ENCODE measurements at places on chromosomes 7 and 10.

DNA sequence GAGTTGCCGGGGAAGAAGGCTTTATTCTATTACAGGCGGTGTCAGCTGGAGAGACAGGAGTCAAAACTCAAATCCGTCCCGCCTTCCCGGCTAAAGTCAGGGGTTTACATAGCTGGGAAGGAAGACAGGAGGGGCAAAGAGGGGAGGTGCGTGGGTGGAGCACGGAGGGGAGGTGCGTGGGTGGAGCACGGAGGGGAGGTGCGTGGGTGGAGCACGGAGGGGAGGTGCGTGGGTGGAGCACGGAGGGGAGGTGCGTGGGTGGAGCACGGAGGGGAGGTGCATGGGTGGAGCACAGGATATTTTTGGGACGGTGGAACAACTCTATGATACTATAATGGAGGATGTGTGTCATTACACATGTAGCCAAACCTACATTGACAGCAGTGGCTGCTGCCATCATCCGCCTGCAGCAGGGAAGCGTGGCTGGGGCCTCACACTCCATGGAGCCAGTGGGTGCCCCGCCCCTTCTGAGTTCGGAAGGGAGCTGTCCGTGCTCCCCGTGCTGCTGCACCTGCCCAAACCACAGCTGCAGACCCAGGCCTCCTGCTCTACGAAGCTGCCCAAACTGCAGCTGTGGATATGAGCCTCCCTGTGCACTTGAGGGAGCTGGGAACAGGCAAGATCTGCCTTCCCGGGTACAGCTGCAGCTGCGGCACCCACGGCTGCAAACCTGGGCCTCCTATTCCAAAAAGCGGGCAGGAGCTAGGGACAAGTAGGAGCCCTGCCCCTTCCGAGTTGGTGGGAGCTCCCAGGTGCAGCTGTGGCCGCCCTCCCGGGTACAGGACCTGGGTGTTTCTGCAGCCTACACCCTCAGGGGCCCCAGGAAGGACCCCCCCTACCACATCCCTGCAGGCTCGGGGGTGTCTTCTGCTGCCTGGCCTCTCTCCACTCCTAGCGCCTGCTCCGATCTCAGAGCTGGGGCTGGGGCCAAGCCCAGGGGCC is 119.4 kb downstream of the DYNC2I1 start:
- peak; percentile 8 for DNase-seq

DNA sequence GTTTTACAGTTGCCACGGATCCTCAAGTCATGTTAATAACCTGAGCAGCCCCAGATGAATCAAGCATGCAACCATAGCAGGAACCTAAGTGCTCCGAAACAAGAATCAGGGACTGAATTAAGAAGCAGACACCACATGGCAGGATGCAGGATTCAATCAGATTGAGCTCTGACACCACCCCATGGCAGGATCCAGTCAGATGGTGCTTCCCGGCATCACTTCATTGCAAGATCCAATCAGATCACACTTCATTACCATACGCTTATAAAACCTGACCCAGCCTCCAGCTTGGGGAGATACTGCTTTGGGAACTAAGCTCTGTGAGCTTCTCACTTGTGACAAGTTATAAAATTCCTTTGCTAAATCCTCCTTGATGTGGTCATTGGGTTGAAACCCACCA is 55.3 kb downstream of the ABCB4 start:
- DNase-seq = no peak

DNA sequence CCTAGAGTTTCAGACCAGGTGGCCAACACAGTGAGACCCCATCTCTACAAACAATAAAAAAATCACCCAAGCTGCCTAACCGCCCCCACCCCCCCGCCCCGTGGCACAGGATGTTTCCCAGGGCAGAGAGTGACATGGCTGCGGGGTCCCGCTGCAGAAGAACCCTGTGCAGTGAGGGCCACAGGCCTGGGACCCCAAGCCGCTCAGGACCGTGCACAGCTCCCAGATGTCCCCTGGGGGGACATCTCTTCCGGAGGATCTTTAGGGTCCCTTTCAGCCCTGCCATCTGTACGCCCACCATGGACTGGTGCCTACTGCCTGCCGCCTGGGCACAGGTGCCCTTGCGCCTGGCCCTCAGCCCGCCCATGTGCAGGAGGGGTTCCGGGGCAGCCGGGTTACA is 373.6 kb downstream of the DNAJB6 start:
- no peak for DNase-seq

GRCh38 chr7:135853499-135853898 is 104.9 kb upstream of the FAM180A start:
- DNase-seq = peak; percentile 15

DNA sequence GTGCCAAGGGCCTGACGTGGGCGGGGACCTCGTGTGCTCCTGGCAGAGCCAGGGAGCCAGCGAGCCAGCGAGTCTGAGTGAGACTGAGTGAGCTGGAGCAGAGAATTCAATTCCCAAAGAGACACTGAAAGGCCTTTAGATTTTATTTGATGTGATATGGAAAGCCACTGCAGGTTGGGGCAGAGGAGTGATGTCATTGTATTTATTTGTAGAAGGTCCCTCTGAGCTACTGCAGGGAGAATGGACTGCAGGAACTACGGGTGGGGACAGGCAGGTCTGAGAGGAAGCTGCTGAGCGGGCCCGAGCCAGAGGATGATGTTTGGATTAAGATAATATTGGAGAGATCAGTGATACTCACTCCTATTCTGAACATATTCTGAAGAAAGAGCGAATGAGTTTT is 445.8 kb upstream of the ANKRD30A start:
- no peak for DNase-seq

DNA sequence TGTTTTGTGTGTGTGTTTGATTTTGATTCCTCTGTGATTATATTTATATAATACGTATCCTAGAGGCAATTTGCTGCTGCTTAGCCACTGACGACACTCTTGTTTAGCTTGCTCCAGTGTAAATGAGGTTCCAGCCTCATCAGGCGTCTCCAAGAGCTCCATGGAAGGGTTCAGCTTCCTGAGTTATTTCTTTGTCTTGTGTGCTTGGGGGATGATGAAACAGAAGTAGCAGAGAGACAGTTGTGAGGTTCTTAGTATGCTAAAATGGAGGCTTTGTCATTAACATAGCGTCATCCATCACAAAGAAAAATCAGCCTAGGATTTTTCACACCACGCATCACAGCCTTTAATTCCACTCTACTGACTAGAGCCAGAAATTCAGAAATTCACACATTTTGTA is 85.1 kb downstream of the KLF6 start:
- no peak for DNase-seq

- DNase-seq = no peak
These were observed 1081.6 kb downstream of the TYW1 start for GRCh38 chr7:68078157-68078710.

GRCh38 chr7:150928541-150928940 is 49.6 kb downstream of the KCNH2 start:
- DNase-seq = no peak

DNA sequence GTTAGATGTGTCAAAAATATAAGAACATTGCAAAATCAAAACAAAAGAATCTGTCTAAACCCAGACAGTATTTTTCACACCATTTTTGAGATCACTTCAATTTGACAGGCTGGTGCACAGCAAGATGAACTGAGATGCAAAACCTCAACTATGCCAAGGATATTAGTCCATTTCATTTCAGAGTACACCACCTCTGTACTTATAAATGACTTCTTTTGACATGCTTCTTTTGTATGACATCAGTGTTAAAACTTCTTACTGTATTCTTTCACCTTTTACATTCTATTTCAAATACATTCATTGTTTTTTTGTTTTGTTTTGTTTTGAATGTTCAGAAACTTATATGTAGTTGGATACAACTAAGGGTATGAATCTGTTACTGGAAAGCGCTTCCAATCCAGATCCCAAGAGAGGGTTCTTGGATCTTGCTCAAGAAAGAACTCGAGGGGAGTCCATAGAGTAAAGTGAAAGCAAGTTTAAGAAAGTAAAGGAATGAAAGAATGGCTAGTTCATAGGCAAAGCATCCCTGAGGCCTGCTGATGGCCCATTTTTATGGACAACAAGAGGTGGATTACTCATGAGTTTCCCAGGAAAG is 23.5 kb upstream of the GPR141 start:
- DNase-seq = no peak

DNA sequence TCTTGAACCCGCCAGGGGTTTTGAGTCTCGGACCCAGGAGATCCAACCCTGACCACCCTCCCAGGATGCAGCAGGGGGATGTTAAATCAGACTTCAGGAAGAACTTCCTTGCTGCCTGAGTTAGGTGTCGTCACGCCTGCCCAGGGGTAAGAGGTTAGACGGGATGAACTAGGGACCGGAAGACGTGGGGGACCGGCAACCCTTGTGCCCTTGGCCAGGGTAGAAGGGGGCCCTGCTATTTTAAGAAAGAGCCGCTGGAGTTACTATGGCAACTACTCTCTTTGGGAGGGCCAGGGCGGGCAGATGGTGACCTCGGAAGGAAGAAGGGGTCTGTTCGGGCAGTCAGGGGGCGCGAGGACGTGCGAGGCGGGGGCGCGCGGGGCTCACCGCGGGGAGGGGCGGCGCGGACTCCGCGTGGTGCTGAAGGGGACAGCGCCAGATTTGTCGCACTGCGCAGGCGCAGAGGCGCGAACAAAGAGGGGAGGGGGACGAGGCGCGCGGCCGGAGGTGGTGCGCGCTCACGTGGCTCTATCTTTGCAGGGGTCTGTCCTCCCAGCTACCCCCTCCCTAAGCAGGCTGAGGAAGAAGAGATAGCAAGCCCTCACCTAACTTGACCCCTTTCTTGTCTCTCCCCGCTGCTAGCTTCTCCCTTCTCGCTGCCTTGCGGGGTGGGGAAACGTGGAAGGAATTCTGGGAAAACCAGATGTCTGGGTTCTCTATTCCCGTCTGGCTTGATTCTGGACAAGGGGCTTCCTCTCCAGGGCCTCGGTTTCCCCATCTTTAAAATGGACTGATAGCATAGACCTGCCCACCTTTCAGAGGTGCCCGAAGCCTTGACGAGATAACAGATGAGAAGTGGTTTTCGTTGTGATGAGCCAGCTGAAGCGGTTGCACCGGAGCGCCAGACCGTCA is 940 bp upstream of the PSD start:
- DNase-seq = no peak

DNA sequence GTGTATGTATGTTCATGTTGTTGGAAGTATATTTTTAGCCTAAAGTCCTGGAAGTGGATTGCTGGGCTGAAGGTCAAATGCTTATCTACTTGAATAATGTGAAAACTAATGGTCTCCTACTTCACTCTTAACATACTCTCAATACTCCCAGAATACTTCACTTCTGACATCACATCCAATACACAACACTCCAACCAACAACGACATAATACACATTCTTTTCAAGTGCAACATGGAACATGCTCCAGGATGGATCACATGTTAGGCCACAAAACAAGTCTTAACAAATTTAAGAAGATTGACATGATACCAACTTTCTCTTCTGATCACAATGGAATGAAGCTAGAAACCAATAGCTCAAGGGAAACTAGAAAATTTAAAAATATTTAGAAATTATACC is 126.9 kb upstream of the ADCY1 start:
- no peak for DNase-seq

DNA sequence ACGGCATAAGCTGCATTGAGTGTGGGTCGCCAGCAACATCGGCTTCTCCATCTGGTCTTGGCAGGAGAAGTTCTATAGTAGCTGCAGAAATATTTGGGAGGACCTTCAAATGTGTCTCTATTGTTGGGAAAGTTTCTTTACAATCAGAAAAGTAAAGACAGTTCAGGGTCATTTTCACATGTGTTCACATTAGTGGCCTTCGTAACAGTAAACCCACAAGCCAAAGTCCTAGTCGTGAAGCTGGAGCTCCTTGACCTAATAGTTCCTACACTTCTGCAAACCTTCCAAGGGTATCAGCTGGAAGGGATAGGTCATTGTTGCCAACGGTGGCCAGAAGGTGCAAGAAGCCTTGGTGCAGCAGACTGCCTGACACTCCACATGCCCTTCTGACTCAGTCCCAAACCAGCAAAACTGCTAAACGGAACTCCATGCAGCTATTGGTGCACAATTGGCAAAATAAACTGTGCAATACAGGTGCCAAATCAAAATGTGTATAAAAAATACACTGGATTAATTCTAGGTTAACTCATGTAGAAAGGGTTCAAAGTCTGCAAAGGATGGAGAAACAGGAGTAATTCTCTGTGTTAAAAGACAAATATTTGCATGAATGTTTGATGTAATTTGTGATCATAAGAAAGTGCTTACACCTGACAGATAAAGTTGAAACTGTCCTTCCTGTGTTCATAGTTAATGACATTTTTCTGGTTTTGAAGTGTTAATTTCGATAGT is 102.8 kb upstream of the EGFR start:
- DNase-seq = no peak

DNA sequence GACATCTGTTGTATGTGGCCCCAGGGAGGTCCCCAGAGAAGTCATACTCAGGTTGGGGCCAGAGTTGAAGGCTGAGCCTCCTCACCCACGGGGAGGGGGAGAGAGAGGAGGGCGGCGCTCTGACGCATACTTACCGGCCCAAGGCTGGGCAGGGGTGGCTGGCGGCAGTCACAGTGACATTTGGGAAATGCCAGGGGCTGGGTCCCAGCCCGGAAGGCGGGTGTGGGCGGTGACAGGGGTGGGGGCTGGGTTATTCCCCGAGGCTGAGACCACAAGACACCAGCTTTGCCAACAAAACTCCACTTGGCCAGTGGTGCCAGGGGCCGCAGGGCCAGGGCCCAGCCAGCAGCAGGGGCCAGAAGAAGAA is 41.1 kb downstream of the RASGEF1A start:
- no peak for DNase-seq

DNA sequence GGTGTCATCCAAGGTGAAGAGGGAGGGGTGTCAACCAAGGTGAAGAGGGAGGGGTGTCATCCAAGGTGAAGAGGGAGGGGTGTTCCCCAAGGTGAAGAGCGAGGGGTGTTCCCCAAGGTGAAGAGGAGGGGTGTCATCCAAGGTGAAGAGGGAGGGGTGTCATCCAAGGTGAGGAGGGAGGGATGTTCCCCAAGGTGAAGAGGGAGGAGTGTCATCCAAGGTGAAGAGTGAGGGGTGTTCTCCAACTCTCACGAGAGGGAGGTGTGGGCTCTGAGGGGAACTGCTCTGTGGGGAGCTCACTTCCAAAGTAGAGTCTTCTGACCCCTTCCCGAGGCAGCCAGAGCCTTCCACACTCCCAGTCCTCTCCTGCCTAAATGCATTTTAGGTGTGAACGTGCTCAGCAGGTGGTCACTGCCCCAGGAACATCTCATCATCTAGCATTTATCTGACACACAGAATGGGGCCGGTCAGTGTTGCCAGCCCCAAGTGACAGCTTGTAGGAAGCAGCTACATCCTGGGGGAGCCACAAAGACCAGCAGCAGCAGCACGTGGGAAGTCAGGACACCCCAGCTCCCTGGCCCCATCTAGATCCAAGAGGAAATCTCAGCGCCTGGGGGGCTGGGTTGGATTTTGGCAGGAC is 323.8 kb downstream of the GLRX3 start:
- no peak for DNase-seq

GRCh38 chr7:106671160-106671559 is 10.2 kb upstream of the CCDC71L start:
- no peak for DNase-seq

GRCh38 chr10:74855027-74855426 is 28.6 kb downstream of the KAT6B start:
- DNase-seq = no peak

Data from fibroblast of mammary gland (primary cell).